ENCODE measurements at places on chromosomes 1 and 21.

GRCh38 chr1:13661539-13661938, 38.4 kb upstream of the PRDM2 start:
- no peak for DNase-seq

DNA sequence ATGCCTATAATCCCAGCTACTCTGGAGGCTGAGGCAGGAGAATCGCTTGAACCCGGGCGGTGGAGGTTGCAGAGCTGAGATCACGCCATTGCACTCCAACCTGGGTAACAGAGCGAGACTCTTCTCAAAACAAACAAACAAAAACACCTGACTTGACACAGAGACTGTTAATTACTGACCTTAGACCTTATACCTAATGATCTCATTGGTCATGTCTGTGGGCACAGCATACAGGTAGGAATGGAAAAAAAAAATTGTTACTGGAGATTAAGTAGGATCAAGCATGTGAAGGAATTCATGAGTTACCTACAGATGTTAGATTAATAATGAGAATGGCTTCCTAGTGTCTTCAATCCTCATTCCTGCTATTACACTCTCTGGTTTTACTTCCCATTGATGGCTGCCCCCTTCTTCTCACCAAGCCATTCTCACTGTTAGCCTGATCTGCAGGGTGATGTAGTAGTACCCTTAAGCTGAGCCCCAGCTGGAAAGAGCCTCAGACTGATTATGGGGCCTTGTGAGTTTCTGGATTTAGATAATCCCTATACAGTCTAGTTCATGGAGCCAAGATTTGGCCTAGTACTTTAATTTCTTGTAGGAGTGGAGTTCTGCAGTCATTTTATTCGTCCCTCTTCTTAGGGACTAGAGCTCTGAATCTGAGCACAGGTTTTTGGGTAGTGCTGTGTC, 8.8 kb downstream of the TBCE start:
- DNase-seq = no peak

DNA sequence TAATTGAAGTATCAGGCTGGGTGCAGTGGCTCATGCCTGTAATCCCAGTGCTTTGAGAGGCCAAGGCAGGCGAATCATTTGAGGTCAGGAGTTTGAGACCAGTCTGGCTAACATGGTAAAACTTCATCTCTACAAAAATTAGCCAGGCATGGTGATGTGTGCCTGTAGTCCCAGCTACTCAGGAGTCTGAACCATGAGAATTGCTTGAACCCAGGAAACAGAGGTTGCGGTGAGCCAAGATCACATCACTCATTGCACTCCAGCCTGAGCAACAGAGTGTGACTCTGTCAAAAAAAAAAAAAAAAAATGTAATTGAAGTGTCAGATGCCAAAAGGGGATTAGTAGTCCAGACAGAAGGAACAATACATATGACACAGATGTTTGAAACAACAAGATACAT, 56.7 kb downstream of the SLC44A5 start:
- no peak for DNase-seq

GRCh38 chr1:32764826-32765569, 52.2 kb downstream of the YARS1 start:
- peak; percentile 67 for DNase-seq

DNA sequence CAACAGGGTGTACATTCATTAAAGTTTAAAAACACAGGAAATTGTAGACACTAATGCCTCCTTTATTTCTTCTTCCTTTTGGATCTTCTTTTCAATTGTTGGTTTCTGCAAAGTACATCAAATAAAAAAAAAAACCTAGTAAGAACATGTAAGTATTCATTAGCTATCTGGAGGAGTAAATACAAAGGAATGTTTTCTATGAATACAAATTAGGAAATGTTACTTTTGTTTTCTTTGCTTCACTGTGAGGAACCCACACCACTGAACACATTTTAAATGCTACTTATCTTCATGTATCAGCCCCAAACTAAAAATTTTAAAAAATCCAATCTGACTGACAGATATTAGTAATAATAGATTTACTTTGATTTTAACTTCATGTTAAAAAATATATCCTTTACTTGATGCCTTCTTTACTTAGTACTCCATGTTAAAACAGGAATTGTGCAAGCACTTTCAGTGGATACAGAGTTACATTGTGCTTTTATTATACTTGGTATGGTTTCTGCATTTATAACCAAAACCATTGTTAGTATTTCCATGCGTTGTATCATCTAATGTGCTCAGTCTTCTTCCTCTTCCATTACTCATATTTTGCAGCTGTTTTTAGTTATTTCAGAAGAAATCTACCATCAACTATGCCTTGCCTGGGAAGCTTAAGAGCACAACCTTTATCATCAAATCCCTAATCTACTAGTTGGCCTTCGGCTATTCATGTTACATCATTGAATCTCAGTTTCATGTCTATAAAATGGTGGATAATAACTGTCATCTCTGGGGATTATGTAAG, 236.9 kb upstream of the DPYD start:
- no peak for DNase-seq

DNA sequence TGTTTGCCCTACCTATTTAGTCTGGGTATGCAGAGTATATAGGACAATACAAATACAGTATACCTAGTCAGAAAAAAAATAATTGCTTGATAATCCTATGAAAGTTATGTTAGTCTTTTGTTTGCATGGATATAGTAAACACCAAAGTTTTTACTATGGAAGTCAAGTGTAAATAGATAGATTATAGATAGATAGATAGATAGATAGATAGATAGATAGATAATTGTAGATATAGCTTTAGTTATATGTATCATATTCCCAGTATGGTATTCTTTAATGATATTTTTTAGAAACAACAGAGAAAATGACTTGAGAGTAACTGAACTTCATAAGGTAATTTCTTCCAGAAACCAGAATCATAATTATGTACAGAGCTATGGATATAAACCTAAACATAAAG, 158.2 kb downstream of the NCAM2 start:
- DNase-seq = no peak

- DNase-seq = no peak
Measured at GRCh38 chr1:110639724-110640386, 33.7 kb upstream of the KCNA2 start.

DNA sequence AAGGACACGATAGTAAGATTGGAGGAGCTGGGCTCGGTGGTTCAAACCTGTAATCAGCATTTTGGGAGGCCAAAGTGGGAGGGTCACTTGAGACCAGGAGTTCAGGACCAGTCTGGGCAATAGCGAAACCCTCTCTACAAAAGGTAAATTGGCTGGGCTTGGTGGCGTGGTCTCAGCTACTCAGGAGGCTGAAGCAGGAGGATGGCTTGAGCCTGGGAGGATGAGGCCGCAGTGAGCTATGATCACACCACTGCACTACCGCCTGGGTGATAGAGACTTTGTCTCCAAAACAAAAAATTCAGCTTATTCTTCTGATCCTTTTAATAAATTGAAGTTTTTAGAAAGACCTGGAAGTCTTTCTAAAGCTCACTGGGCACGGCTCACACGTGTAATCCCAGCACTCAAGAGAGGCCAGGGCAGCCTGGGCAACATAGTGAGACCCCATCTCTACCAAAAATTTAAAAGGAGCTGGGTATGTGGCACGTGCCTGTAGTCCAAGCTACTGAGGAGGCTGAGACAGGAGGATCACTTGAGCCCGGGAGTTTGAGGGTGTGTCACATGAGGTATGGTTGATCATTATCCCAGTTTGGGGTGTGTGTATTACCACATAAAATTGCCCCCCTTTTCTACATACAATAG, 15.3 kb downstream of the MASP2 start:
- DNase-seq = no peak

DNA sequence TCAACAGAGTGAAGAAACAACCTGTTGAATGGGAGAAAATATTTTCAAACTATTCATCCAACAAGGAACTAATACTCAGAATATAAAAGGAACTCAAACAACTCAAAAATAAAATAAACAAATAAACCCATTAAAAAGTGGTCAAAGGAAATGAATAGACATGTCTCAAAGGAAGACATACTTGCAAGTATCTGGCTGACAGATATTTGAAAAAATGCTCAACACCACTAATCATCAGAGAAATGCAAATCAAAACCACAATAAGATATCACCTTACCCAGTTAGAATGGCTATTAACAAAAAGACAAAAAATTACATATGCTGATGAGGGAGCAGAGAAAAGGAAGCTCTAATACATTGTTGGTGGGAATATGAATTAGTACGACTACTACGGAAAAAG, 38.2 kb downstream of the TNFSF4 start:
- no peak for DNase-seq

DNA sequence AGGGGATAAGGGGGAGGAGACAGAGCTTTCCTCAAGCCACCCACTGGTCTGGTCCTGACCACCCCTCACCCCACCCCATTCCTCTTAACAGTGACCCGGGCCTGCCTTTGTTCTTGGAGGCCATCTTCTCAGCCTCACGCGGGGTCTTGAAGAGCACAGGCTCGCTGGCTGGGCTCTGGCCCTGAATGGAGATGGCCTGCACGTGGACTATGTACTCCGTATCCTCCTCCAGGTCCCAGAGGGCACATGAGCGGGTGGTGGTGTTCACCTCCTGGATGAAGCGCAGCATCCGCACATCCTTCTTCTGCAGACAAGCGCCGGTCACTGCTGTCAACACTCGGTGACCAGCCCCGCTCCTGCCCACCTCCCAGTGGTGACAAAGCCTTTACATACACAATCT, 2.6 kb downstream of the FNDC5 start:
- no peak for DNase-seq

DNA sequence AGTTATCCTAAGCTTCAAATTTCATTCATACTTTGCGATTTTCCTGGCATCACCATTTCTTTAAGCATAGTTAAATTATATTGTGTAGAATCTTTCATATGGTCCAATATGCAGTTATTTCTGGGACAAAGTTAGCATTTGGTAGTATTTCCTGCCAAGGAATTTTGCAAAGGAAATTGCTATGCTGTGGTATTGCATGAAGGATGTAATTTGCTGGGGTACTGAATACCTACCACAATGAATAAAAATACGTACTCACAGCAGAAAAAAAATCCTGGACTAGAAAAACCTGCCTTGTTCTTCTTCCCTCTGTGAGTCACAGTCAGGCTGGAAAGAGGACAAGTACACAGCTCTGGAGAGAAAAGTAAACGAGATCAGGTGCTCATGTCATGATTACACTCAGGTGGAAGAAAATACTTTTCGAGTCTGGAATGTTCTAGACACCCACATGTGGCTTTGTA, 241.2 kb downstream of the PTBP2 start:
- peak; percentile 4 for DNase-seq

DNA sequence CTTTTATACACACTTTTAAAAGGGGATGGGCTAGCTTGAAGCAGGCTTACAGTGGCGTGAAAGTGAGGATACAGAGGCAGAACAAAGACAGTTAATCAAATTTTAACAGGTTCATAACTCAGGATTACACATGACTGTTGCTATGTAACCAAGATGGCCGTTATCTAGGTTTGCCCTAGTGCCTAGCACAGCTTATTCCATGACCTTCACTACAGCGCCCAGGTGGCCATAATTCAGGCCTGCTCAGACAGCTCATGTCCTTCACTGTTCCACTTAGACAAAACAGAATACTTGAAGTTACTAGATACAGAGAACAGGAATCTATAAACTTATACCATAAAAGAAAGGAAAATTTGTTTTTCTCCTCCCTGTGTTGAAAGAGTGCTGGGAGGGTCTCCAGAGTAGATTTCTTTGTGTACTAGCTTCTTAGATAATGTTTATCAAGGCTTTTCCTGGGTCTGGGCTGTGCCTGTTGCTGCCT, 6.2 kb upstream of the SPRR2F start:
- peak; percentile 40 for DNase-seq

GRCh38 chr1:20624709-20625108, 8.5 kb upstream of the PINK1 start:
- DNase-seq = no peak

DNA sequence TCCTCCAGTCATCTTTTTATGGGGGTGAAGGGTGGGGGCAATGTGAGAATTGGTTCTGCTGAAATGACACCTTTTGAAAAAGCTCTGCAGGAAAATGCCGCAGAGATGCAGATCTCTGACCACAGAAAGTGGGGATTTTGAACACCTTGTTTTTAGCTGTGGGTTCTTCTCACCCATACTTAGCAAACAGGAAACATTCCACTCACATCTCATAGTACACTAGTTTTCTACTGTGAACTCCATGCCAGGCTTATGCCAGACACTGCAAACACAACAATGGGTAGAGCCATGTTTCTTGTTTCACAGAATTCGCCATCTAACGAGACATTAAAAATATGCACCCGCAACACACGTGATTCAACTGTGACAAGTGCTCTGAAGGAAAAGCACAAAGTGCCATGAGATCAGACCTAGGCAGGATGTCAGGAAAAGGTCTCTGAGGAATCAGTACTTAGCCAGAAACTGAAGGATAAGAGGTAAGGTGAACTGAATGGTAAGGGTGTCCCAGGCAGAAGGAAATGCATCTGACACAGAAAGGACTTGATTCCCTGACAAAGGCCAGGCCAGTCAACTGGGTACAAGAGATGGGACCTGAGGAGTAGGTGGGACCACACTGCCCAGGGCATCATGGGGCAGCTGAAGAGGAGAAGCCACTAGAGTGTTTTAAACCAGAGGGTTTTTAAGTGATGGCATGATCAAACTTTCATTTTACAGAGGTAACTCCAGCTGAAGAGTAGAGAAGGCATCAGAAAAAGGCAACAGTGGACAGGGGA, 83.8 kb upstream of the JAK1 start:
- no peak for DNase-seq

DNA sequence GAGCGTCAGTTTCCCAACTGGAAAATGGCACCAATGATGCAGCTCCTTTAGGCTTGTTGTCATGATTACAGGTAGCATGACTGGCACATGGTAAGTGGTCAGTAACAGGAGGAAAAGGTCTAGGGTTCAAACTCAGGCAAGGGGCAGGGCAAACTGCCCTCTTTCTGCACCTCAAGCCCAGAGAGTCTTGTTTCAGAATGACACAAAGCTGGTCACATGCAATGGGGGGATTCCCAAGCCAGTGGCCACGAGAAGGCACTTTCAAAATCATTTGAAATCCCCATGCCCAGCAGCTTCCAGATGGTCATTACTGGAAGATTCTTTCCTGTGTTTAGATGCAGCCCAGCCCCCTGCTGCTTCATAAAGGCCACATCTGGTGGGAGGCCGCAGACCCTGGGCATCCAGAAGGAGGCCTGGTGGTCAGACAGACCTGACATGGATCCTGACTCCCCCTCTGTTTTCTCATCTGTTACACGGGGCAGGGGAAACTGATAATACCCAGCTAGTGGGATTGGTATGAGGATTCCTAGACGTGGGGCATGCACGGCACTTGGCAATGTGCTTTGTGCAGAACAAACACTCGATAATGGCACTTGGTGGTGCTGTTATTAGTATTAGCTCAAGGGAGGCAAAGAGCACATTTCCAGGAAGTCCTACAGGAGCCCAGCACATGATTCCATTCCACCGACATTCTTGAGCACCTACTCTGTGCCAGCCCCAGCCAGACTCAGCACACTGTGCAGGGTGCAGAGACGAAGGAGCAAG, 6.9 kb upstream of the PLA2G2D start:
- DNase-seq = no peak

DNA sequence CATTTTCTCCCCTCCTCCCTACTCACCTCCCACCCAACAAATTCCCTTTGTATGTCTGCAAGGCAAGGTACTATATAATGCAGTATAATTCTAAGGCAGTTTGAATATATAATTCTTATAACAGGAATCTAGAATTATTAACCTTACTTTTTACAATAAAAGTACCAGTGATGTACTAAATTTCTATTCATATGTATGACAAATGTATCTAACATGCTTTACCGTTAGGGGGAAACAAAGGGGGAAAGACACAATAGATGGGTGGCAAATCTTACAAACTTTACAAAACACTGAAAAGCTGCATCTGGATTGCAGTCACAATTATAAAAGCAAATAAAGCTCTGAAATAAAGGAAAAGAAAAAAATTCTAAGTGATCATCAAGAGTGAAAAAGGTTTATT, 2.3 kb downstream of the PIK3R3 start:
- DNase-seq = no peak

GRCh38 chr1:198102454-198102827, 54.4 kb upstream of the NEK7 start:
- no peak for DNase-seq

Data from NCI-H345 (cell line).